Head of caudate nucleus (tissue), 42 donors: ENCODE measurements at places on chromosomes 11 and 22.
A peak's percentile ranks its signal among the peaks of the same experiment; 100 is the strongest.

GRCh38 chr11:117300283-117300663, 9.1 kb downstream of the BACE1-AS start:
- DNase-seq: no peak

DNA sequence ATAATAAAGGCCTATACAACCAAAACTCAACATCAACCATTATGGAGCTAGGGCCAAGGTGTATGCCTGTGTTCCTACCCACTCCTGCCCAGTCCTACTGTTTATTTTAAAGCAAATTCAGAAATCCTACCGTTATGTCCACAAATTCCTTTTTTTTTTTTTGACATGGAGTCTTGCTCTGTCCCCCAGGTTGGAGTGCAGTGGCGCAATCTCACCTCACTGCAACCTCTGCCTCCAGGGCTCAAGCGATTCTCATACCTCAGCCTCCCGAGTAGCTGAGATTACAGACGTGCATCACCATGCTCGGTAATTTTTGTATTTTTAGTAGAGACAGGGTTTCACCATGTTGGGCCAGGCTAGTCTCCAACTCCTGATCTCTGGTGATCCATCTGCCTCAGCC, 3.1 kb upstream of the CPT1A start:
- no peak for DNase-seq

GRCh38 chr11:128697645-128698174, 3.8 kb downstream of the FLI1 start:
- no peak for DNase-seq

GRCh38 chr11:11581481-11581880, 40.3 kb downstream of the GALNT18 start:
- DNase-seq: no peak

DNA sequence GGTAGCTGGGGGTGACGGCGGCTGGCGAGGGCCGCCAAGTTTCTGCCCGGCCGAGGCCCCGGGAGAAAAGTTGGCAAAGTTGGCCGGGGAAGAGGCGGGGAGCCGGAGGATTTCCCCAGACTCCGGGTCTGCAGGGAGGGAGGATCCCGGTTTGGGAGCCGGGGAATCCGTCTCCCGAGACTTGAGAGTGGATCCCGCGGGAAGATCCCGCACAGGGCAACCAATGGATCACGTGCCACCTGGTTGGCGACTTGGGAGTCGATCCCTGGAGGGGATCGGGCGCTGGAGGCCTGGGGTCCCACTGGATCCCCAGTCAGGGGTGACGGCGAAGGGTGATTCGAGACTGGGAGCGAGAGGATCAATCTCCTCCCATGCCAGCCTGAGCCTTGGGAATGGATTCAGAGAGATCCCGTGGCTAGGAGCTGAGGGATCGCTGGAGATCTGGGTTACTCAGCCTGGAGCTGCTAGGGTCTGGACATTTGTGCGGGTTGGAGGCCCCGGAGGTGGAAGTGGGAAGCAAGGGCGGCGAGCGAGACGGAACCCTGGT, 394 bp downstream of the KIAA1671 start:
- peak; percentile 51 for DNase-seq

DNA sequence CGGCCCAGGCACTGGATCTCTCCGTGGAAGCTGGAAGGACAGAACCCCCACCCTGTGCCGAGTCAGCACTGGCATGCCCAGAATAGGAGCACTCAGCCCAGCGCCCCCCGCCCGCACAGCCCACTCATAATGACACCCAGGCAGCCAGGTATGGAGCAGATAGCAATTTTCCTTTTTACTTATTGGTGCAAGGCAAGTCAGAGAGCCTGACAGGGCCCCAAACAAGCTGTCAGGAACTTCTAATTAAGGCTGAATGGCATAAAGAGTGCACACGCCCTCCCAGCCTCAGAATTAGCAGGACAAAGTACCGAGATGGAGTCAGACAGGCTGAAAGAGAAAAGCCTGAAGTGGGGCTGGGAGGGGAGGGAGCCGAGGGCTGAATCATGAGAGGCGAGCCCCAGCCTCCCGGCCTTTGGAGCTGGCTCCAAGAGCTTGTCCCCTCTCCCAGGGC, 76.9 kb downstream of the DSCAML1 start:
- DNase-seq: peak; percentile 52

DNA sequence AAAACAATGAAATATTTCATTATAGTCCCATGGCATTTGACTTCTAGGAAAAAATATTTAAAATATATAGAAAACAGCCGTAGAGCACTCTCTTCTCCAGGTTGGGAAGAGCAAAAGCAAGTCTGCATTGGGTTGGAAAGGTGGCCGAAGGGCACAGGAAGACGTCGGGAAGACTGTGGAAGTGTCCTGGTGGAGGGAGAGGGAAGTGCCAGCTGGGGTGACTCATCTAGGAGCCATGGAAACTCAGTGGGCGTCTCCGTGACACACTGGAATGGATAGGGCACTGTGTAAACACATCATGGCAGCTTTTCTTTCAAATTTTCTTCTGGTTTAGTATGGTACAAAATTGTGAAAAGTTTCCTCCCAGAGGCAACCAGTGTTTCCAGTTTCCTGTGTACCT, 12.7 kb downstream of the GTPBP1 start:
- peak; percentile 89 for DNase-seq

DNA sequence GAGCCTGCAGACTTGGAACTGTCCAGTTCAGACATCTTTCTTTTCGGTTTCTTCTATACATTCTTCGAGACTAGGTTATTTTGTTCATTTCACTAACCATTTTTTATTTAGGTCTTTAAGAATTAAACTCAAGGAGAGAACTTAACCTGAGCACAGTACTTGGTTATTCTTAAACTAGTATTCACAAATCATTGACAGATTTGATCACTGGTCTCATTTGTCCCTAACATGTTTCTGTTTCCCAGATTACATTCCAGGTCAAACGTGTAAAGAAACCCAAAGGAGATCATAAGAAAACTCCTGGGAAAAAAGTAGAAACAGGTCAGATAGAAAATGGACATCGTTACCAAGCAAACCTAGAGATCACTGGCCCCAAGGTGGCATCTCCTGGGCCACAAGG, 85.1 kb downstream of the TTC17 start:
- no peak for DNase-seq

DNA sequence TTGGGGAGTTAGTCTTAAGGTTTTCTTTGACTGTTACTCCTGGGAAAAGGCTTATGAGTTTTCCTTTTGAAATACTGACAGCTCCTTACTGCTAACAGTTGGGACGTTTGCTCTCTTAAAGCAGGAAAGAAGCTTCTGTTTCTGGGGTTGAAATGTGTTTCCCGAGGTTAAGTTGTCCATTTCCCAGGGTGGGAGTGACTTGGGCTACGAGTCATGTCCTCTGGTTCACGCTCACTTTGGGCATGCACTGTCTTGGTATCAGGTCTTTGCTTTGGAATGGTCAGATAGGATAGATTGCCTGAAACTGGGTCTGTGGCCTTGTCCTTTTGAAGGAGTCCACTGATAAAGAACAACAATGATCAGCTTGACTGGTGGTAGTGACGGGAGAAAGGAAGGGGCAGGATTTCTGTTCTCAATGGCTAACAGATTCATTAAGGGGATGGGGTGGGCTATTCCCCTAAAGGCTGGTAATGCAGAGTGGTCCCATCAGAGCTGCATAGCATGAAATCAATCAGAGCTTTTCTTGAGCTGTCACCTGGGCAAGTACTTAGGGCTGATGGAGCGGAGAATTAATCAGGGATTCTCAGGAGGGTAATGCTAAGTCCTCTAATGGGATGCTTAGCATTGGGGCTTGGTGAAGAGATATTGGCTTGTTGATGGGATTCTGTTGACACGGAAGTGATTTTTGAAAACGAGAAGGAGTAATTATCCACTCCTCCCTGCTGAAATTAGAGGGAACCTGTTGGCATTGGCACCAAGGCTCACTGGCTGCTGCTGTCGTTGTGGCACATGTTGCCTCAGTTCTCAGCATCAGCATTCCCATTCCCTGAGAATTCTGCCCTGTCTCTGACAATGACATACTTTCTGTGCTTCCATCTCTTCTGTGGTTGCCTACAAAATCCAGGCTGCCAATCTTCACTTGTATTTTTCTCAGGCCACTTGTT, 81.6 kb downstream of the TEAD1 start:
- no peak for DNase-seq

- DNase-seq: no peak
These were observed 270.7 kb upstream of the SYN3 start for GRCh38 chr22:33328789-33329296.

GRCh38 chr22:43147821-43148220, 3.5 kb upstream of the TSPO start:
- peak; percentile 59 for DNase-seq

DNA sequence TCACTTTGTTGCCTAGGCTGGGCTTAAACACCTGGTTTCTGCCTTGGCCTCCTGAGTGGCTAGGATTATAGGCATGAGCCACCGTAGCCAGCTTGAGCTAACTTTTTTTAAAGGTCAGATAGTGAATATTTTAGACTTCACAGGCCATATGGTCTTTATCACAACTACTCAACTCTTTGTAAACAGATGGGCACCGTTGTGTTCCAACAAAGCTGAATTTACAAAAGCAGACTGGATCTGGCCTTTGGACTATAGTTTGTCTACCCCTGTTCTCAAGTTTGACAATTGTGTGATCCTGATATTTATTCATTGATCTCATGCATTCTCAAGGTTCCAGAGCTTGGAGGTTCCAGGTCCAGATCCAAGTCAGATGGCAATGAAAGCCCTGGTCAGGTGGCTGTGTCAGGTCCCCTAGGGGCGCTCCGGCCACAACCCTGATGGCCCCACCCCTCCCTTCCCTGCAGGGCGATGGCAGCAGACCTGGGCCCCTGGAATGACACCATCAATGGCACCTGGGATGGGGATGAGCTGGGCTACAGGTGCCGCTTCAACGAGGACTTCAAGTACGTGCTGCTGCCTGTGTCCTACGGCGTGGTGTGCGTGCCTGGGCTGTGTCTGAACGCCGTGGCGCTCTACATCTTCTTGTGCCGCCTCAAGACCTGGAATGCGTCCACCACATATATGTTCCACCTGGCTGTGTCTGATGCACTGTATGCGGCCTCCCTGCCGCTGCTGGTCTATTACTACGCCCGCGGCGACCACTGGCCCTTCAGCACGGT, 15.8 kb downstream of the P2RY2 start:
- no peak for DNase-seq

GRCh38 chr11:8177136-8177535, 8.3 kb upstream of the RIC3 start:
- DNase-seq: no peak

- no peak for DNase-seq
These were observed 2.3 kb downstream of the NARS2 start for GRCh38 chr11:78572394-78572793.

GRCh38 chr11:45361551-45361950, 75.4 kb upstream of the SYT13 start:
- no peak for DNase-seq

DNA sequence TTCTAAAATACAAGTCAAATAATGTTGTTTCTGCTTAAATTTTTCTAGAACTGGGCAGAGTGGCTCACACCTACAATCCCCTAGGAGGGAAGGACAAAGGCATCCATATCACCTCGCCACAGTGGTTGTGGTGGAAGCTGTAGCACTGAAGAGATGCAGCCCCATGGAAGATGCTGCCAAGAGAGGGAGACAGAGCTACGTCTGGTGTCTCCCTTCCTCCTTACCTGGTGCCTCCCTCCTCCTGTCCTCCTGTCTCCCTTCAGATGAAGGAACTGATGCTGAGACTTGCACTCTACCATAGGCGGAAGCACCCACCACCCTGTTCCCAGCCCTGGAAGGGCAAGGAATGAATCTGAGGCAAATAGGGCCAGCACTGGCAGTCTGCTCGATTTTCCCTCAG, 22.3 kb downstream of the MMP27 start:
- DNase-seq: no peak

DNA sequence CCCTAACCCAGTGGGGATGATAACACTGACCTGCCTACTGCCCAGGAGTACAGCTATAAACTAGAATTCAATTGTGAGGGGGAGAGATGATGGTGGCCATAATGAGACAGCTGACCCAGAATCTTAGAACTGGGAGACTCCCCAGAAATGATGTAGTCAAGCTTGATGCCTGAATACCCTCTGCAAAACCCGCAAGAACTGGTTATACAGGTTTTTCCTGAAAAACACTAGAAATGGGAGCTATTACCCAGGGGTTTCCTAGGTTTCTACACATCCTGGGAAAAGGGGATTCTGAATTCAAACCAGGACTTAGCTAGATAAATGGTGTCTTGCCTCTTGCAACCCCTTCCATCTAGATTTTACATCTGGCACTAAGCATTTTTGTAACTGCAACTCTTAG, 113.8 kb upstream of the NARS2 start:
- no peak for DNase-seq

- no peak for DNase-seq
These were observed 82.8 kb downstream of the FBXO7 start for GRCh38 chr22:32557444-32557843.

GRCh38 chr11:12448131-12448939, 71.0 kb downstream of the PARVA start:
- DNase-seq: no peak

DNA sequence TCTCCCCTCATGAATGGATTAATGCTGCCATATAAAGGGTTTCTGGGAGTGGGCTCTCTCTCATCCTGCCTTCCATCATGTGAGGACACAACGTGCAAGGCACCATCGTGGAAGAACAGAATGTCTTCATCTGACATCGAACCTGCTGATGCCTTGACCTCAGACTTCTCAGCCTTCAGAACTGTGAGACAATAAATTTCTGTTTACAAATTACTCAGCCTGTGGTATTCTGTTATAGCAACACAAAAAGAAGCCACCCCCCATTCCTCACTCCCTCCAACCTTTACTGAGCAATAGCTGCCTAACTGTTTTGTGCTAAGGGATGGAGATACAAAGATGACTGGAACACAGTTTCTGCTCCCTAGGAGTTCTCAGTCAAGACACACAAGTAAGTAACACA, 106.1 kb upstream of the PLET1 start:
- DNase-seq: no peak

- DNase-seq: no peak
These were observed 31.9 kb upstream of the UPB1 start for GRCh38 chr22:24463071-24463760.

- no peak for DNase-seq
These were observed 14.4 kb upstream of the UCP3 start for GRCh38 chr11:74023276-74023675.

DNA sequence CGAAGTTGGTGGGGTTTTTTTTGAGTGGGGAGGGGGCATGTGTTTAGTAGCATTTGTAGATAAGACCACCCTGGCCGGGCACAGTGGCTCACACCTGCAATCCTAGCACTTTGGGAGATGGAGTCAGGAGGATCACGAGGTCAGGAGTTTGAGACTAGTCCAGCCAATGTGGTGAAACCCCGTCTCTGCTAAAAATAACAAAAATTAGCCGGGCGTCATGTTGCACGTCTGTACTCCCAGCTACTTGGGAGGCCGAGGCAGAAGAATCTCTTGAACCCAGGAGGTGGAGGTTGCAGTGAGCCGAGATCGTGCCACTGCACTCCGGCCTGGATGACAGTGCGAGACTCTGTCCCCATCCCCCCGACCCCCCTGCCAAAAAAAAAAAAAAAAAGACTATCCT, 34.6 kb downstream of the CECR2 start:
- no peak for DNase-seq

- no peak for DNase-seq
These were observed 683 bp upstream of the FADS3 start for GRCh38 chr11:61892085-61892370.

DNA sequence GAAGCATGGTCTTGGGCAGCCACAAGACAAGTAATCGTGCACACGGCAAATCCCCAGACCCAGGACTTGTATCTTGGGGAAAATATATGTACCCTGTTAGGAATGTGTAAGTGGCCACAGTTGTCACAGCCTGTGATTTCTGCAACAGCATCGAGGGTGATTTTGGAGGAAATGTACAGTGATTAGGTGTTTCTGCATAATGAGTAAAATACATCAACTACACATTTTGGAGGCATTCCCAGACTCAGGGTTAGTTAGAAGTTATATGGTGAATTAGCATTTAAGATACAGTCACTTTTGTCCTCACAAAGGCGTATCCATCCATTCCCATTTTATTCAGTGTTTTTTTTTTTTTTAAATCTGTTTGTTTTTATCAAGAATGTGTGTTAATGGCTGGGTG, 28.4 kb downstream of the SUSD2 start:
- no peak for DNase-seq
